Left lobe of liver (tissue), 2 donors: ENCODE measurements at places on chromosomes 5 and 9.

DNA sequence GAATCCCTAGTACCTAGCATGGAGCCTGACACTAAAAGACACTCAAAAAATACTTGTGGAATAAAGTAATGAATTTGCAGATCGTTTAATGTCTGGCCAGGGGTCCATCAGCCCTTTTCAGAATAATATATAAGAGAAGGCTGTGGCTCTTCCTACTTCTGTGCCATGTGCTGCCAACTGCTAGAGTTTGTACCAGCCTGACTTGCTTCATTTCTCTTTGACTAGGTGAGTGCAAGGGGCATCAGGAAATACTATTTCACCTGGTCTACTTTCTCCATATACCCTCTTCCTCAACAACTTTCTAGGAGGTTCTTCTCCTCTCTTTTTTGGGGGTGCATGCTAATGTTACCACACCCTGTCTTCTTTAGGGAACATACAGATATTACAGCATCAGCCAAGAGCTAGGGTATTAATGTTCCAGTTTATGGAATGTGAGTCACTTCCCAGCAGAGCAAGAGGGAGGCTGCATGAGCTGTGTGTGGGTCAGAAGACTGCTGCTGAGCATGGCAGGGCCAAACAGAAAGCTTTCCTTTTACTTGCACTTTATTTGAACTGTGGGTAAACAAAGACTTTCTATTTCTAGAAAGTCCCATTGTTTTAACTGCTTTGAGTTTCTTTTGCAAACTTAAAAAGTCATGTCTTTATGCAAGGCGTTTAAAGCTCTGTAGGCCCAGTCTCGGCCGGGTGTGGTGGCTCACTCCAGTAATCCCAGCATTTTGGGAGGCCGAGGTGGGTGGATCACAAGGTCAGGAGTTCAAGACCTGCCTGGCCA is 158.9 kb downstream of the ADAMTSL1 start:
- no peak for DNase-seq

DNA sequence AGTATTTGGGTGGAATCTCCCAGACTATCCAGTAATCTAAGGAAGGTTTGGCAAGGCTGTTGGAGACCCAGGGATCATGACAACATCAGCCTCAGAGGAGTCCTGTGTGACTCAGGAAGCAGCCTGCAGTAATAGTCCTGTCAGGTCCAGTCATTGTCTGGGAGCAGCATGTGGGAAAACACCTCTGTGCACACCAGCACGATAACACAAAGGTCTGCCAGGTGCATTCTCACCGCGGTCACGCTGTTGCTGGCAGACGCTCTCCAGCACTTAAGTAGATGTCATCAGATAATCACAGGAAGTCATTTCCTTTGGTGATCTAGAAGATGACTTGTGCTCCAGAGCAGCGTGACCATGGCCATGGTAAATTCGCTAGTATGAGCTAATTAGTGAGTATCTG is 99.2 kb upstream of the IQGAP2 start:
- DNase-seq, result peak; percentile 73

DNA sequence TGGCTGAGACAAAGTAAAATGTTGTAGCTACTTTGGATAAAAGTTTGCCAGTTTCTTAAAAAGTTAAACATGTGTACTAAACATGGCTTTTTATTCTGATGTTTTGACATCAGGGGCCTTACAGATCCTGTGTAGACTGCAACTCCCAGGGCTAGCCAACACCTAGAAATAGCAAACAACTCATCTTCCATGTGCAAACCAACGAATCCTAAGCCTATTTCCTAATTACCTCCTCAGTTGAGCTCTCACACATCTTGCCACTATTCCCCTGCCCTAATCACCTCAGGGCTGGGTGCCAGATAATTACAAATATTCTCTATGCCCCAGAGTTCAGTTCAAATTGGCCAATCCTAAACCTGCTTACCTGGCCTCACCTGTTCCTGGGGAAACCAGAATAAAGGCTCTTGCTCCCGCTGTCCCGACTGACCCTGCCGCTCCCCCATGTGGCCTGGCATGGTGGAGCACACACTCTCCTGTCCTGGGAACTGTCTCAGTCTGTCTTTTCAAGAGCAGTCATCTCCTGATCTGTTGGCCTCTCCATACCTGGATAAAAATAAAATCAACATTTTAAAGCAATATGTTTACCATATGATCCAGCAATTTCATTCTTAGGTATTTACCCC is 37.1 kb upstream of the FAM169A start:
- DNase-seq, result peak; percentile 77

GRCh38 chr5:145637396-145637795 is 197.7 kb downstream of the PRELID2 start:
- no peak for DNase-seq

DNA sequence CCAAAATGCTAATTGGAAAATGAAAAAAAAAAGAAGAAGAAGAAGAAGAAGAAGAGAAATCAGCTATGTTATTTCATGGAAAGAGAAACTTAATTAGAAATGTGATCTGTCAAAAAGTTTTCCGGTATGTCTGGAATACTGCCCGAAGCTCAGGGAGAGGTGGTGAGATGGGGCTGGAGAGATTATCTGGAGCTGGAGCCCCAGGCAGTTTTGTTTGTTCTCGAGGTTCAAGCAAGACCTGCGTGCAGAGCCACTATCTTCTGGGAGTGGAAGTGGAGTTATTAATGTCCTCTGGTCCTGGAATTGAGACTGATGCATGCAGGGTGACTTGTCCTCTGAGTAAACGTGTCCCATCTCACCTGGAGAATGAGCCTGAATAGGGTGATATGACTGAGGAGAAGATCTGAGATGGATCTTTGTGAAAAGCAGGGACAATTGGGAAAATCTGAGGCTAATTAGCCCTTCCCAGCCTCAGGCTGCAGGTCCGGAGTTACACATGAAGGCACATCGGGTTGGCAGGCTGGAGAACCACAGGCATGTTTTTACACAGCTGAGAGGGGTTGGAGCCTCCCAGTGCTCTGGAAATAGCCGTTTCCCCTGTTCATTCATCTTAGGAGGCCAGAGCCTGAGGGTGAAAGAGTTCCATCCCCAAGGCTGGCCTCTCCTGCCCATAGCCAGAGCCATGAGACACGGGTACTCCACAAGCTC is 70.5 kb downstream of the OLFM1 start:
- DNase-seq, result no peak

DNA sequence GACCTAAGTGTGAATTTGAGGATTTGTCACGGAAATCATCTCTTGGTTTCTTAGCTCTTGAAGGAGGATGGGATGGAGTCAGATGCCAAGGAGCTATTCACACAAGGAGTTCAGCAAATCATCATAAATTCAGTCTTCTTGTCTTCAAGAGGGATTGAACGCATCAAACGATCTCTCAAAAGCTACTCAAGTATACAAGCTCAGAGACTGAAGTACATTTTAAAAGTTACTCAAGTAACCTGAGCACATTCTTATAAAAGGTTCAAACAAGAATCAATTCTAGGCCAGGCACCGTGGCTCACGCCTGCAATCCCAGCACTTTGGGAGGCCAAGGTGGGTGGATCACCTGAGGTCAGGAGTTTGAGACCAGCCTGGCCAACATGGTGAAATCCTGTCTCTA is 21.1 kb upstream of the GOLPH3 start:
- no peak for DNase-seq

- no peak for DNase-seq
Measured at GRCh38 chr5:105632043-105632442, 2038.7 kb downstream of the EFNA5 start.

DNA sequence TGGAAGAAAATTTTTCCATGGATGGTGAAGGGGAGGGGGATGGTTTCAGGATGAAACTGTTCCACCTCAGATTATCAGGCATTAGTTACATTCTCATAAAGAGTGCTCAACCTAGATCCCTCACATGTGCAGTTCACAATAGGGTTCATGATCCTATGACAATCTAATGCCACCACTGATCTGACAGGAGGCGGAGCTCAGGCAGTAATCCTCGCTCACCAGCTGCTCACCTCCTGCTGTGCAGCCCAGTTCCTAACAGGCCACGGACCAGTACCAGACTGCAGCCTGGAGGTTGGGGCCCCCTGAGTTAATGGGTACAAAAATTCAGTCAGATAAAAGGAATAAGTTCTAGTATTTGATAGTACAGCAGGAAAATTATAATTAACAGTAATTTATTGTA is 337.2 kb downstream of the NPR3 start:
- no peak for DNase-seq
